Activated CD8-positive, alpha-beta memory T cell treated with anti-CD3 and anti-CD28 coated beads, Interleukin-2, amount 50 U/mL, for 4 hours (primary cell): ENCODE measurements at places on chromosomes 7 and 10.

- DNase-seq: no peak
Observed at GRCh38 chr10:23523251-23523650, 84.4 kb downstream of the OTUD1 start.

- DNase-seq: no peak
Observed at GRCh38 chr10:10421071-10421470, 596.6 kb upstream of the CELF2 start.

GRCh38 chr7:137343281-137343841 lies at the start of gene PTN:
Gene PTN, minus strand, starts transcription at chr7:137343733. Its CDS starts 88,760 bp downstream, at chr7:137254973.
- DNase-seq: no peak

- no peak for DNase-seq
Observed at GRCh38 chr7:24881623-24882022, 98.4 kb downstream of the OSBPL3 start.

- DNase-seq: no peak
Observed at GRCh38 chr7:76514926-76515771, 4.8 kb downstream of the UPK3B start.

DNA sequence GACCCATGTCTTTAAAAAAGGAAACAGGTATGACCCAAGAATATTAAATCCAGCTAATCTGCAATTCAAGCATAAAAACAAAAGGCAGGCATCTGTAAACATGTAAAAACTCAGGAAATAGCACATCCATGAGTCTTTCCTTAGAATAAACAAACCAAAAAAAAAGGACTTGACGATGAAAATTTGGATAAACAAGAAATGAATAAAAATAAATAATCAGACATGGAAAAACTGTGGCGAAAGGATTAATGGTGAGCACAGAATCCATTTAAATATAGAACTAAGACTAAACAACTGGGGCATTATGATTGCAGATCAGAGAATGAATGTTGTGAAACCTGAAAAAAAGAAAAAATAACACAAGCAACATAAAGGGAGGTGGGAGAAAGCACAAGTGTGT lies 170.1 kb downstream of the DOCK4 start:
- DNase-seq: no peak

- DNase-seq: no peak
Observed at GRCh38 chr10:119642556-119643111, 8.5 kb upstream of the BAG3 start.
